ENCODE measurements at places on chromosomes 1 and 21.

DNA sequence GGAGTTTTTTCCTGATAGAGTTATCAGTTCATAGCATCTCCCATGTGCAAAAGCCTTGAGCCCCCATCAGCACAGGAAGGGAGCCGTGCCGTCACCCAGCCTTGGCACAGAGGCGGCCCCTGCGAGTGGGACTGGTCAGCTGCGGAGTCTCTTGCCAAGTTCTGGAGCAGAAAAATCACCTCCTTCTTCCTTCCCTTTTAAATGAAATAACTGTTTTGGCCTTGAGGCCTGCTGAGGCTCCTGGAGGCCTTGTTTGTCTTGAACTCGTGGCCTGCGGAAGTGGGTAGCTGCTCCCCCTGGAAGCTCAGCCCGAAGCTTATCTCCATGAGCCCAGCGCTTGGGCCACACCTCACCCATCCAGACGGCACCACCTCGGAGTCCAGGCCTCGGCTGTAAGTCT is 145.7 kb upstream of the TMEM51 start:
- peak; percentile 22 for DNase-seq

DNA sequence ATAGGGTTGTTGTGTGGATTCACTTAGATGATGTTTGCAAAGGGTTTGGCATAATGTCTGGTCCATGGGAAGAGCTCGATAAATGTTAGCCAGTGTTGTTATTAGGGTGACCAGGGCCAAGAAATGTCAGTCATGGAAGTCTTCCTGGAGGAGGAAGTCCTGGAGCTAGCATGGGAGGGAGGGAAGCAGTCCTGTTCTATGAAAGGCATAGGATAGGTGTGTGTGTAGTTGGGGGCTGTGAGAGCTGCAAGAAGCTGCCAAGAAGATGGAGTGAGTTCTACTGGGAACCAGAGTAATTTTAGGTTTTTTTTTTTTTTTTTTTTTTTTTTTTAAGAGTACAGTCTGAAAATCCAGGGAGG is 4.7 kb downstream of the LGR6 start:
- no peak for DNase-seq

DNA sequence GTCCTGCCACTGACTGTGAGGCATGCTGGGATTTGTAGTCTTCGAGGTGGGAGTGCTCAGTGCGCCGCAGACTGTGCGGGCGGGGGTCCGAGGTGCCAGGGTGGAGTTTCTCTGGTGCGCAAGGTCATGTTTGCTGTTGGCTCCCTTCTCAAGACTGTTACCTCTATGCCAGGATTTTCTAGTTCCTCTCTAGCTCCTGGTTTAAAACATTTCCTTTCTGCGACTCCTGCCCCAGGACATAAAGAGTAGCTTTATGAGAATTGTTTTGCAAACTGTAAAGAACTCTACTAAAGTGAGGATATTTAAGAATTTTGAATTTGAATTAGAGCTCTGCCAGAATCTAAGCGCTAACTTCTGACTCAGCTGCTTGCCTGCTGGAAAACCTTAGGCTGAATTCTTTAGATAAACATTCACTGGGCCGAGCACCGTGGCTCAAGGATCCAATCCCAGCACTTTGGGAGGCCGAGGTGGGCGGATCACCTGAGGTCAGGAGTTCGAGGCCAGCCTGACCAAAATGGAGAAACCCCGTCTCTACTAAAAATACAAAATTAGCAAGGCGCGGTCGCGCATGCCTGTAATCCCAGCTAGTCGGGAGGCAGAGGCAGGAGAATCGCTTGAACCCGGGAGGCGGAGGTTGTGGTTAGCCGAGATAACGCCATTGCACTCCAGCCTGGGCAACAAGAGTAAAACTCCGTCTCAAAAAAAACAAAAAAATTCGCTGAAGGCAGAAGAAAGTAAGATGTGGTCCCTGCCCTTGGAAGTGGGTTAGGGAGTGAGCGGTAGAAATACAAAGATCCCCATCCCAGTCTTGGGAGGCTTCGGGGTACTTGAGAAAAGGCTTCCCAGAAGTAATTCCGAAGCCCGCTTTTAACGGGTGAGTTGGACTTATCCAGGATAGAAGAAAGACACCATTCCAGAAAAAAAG is 992 bp upstream of the USP48 start:
- DNase-seq = no peak

DNA sequence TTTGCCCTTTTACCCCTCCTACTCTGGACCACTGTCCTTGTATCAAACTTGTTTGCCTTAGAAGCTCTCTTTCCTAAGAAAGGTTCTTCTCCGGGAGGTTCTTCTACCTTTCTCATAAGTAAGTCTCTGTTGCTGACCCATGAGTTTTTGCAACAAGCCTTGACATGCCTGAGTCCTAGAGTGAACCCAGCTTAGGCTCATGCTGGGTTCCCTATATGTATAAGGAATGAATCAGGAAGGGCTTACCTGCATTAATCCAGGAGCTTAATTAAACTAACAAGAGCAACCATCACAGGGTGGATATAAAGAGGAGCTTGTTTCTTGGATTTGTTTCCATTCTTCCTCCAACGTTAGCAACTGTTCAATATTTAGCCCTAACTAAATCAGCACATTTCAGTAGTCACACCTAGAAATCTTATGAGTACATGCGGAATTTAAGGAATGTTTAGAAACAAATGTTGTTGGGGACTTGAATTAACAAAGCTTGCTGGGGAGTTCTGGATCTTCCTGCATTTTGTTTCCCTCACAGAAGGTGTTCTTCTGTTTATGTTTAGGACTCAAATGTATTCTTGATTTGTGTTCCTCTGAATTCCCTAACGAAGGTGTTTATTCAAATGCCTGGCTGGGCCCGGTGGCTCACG is 64.3 kb upstream of the RAB3GAP2 start:
- DNase-seq = no peak

DNA sequence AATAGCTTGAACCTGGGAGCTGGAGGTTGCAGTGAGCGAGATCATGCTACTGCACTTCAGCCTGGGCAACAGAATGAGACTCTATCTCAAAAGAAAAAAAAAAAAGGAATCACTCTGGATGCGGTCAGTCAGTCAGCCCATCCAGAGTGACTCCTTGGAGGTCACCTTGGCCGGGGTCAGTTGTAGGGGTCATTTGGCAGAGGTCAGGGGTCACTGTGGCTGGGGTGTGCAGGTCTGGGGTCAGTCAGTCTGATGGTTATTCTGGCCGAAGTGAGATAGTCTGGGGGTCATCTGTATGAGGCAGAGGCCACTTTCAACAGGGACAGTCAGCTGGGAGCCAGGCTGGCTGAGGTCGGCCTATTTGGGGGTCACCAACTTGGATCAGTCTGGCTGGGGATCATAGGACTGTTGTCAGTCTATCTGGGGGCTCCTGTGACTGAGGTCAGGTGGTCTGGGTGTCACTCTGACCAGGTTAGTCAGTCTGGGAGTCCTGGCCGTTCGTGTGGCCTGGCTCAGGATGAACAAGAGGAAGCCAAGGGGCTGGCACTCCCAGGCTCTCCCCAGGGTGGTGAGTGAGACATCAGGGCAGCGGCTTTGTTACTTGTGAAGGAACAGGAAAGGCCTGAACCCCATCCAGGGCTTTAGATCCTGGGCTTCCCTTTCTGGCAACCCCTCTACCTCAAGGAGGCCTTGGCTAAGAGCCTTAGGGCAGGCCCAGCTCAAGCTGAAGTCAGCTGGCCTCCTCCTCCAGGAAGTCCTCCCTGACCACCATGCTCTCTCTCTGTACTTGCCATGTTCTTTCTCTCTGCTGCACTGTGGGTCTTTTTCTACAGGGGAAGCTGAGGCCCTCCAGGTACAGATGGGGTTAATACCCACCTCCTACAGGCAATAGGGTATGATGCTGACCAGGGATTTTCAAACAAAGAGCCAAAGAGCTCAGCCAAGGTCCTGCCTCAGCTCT is 15.1 kb downstream of the PTPRU start:
- no peak for DNase-seq

DNA sequence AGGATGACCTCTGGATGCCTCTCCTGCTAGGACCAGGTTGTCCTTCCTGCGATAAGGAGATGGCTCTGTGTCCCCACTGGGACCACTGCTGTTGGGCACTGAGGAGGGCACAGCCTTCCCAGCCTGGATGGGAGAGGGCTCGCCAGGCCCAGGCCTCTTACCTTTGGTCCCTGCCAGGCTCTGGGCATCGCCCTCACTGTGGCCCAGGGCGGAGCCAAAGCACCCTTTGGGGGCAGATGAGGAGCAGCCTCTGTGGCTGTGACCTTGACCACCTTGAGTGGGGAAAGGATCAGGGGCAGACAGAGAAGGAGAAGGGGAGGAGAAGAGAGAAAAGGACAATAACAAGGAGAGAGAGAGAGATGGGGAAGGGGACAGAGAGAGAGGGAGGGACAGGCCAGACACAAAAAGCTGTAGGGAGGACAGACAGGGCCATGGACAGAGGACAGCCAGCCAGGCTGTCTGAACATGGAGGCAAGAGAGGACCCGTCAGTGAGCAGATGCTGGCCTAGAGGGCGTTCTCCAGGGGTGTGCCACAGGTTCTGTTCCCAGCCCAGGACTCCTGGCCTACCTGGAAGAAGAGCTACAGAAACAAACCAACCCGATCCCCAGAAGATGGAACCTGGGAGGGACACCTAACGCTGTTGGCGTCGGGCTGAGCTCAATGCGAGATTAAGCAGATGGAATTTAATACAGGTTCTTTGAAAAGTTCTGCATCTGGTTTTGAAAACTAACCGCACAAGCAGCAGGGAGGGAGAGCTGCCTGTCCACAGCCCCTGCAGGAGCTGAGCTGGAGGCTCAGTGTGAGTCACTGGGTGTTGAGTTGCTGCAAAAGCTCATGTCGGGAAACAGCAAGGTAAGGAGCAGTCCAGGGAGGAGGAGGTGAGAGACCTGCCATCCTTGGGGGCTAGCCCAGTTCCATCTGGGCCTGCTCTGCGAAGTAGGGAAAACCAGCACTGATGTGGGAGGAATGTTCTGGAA is 262.1 kb downstream of the PTPRU start:
- DNase-seq = no peak

- DNase-seq = no peak
Observed at GRCh38 chr1:115428256-115428655, 90.2 kb upstream of the NGF start.

DNA sequence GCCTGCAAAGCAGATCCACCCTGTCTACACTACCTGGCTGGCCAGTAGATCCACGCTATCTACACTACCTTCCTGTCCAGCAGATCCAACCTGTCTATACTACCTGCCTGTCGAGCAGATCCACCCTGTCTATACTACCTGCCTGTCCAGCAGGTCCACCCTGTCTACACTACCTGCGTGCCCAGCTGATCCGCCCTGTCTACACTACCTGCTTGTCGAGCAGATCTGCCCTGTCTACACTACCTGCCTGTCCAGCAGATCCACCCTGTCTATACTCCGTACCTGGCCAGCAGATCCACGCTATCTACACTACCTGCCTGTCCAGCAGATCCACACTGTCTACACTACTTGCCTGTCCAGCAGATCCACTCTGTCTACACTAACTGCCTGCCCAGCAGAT is 102.8 kb upstream of the SAMD11 start:
- no peak for DNase-seq

- no peak for DNase-seq
Observed at GRCh38 chr1:109722908-109723691, 11.0 kb downstream of the GSTM5 start.

GRCh38 chr1:215405211-215405610 is 161.9 kb upstream of the KCTD3 start:
- DNase-seq = peak; percentile 39

- no peak for DNase-seq
Observed at GRCh38 chr1:156009404-156009803, 11.3 kb downstream of the SSR2 start.

DNA sequence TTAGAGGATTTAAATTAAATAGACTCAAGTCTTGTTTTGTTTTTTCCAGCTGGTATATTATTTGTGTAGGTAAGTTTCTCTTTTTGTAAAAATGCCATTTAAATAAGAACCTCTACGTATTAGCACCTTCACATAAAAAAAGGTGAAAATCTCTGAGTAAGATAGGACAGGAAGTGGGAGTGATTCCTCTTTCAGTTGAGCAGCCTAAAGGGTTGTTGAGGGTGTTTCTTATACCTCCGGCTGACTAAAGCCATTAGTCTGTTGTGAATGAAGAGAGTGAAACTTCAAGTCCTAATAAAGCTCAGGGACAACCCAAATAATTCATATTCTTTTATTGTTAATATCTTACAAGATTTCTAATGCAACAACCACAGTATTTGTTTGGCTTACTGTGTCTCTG is 188.7 kb downstream of the CHRM3 start:
- no peak for DNase-seq

- no peak for DNase-seq
Observed at GRCh38 chr21:42861848-42862400, 17.4 kb downstream of the WDR4 start.

- DNase-seq = no peak
Observed at GRCh38 chr1:6873298-6874015, 88.2 kb downstream of the CAMTA1 start.

DNA sequence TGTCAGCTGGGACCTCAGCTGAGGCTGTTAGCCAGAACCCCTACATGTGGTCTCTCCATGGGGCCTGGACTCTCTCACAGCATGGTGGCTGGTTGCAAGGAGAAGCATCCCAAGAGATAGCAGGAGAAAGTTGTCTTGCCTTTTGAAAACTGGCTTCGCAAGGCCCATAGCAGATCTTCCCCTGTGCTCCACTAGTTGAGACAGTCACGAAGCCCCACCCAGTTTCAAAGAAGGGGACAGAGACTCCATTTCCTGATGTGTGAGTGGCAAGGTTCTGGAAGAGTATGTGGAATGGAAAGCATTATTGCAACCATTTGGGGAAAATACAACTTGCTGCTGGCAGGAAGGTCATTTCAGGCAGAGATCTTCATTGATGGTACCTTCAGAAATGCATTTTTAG is 7.5 kb upstream of the CSRP1 start:
- no peak for DNase-seq

DNA sequence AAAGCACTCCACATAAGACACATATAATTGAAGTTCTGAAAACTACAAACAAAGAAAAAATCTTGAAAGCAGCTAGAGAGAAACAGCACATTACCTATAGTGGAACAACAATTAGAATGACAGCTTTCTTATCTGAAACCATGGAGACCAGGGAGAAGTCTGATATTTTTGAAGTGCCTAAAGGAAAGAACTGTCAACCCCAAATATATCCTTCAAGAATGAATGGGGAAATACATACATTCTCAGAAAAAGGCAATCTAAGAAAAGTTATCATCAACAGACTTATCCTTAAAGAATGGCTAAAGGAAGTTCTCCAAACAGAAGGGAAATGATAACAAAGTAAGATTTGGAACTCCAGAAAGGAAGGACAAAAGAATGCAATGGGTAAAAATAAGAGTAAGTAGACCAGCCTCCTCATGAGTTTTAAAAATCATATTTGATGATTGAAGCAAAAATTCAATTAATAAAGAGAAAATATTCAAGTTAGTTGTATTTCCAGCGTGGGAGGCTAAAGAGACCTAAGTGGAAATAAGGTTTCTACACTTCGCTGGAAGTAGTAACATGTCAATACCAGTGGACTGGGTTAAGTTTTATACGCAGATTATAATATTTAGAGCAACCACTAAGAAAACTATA is 170.8 kb upstream of the SAMSN1 start:
- DNase-seq = no peak

DNA sequence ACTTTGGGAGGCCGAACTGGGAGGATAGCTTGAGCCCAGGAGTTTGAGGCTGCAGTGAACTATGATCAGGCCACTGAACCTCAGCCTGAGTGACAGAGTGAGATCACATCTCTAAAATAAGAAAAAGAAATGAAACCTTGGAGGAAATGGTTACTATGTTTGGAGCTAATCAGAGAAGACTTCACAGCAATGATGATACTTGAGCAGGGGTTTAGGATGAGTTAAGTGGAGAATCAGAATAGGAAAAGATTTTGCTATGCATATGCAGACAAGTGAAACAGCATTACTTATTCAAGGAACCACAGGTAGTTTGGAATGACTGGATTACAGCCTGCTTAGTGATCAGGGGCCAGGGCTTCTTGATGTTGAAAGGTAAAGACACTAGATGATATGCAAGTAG is 1.3 kb upstream of the CD5L start:
- DNase-seq = no peak

All from kidney capillary endothelial cell (primary cell).